A549 treated with ZK216348 at 1 μM for 4 hours (cell line): ENCODE measurements at places on chromosomes 12 and 14. TPM values are rescaled to one million over a fixed set of nuclear protein-coding genes. Genes with fewer than 3 reads are reported as not detected.

The TSPAN19 gene
- 0.17 TPM in 1 of 5 replicates, not detected in the others for total RNA-seq

The MAX gene
- total RNA-seq, result 51.1 to 58.8 TPM (median 55.7 TPM) in 5 replicates

The GDF11 gene
- 1.6 to 5.2 TPM (median 4.9 TPM) in 5 replicates for total RNA-seq

The LYZ gene
- 0.34 to 2.5 TPM (median 1.7 TPM) in 4 of 5 replicates, not detected in the other for total RNA-seq

The RHOJ gene
- not detected in 5 replicates for total RNA-seq

The SLC25A47 gene
- total RNA-seq, result not detected in 5 replicates

The KRT77 gene
- total RNA-seq, result not detected in 5 replicates

The CLEC2D gene
- total RNA-seq, result 0.24 to 0.60 TPM (median 0.38 TPM) in 5 replicates

The TRPV4 gene
- total RNA-seq, result 0.07 to 0.18 TPM (median 0.09 TPM) in 5 replicates

The OVCH1 gene
- total RNA-seq, result not detected in 5 replicates

The POLE2 gene
- 8.8 to 15.4 TPM (median 13.7 TPM) in 5 replicates for total RNA-seq
